HAP-1 (cell line): ENCODE measurements at places on chromosomes 3 and 15.

GRCh38 chr3:104526901-104527401 lies 839.8 kb upstream of the ALCAM start:
- DNase-seq = no peak

GRCh38 chr3:194757647-194758061 lies 72.0 kb downstream of the FAM43A start:
- no peak for DNase-seq

DNA sequence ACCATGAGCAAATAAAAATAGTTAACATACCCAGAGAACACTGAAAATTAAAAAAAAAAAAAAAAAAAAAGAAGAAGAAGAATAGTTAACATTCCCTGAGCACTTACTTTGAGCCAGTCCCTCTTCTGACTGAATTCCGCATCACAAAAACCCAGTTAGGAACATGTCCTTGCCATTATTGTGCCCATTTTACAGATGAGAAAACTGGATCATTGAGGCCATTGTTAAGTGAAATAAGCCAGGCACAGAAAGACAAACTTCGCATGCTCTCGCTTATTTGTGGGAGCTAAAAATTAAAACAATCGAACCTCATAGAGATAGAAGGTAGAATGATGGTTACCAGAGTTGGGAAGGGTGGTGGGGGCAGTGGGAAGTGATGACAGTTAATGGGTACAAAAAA lies 119.5 kb downstream of the FGF12 start:
- no peak for DNase-seq

DNA sequence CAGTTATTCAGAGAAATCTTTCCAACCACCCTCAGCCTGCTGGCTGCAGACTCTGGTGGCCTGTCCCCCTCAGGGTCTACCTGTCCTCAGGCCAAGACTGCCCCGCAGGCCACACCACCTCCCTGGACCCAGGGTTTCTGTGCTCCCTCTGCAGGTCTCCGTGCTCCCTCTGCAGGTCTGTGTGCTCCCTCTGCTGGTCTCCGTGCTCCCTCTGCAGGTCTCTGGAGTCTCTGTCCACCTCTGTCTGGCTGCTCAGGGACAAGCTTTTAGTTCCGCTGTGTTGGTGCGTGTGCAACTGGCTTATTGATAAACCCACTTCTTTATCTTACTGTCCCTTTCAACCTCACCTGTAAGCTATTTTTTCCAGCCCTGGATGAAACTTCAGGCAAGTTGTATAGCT lies 30.1 kb downstream of the BDH1 start:
- DNase-seq = no peak

DNA sequence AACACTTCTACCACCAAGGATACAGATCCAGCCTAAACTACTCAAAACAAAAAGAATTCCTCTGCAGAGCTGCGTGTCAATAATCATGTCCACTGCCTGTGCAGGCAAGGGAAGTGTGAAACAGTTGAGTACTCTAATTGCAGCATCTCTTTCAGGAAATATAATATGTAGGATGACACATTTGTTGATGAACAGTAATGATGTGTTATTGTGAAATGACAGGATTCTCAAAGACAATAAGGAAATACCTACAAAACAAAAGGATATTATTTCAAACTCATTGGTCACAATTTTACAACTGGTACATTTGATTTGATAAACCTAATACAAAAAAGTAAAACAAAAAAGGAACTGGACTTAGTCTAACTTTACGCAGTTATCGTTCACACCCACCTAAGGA lies 4.4 kb downstream of the SPG11 start:
- DNase-seq = no peak

GRCh38 chr3:114376516-114377185 lies 82.8 kb downstream of the TIGIT start:
- DNase-seq = no peak

GRCh38 chr3:155013427-155013826 lies 66.7 kb upstream of the MME start:
- no peak for DNase-seq

DNA sequence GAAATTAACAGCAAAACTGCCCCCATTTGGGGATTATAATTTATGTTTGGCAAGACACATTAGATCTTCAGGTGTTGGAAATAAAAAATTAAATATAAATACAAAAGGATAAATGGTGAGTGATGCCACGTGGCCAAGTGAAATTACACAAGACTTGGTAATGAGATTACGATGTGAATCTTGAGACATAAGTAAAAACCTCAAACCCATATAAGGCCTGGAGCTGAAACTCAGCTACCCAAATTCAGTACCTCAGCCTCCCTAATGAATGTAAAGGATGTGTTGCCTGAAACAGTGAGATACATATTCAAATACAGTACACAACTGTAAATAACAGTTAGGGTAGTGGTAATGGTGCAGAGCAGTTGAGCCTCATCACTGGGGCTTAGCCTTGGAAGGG lies 1146.6 kb downstream of the OTOL1 start:
- no peak for DNase-seq

GRCh38 chr15:33242165-33242564 lies 47.7 kb upstream of the FMN1 start:
- DNase-seq = no peak

DNA sequence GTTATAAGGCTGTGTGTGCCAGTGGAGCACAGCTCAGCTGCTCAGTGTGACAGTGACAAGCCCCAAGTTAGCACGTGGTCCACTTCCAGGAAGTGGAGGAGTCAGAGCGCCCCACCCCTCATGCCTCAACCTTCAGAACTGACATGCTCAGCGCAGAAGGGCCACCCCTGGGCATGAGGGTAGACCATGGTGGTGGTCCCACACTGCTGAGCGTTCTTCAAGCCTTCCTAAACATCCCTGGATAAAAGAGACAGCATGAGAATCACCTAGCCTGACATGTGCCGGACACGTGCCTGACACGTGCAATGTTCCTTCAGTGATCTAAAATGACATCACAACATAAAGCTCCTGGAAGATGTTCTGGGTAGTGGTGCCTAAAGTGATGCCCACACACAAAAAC lies 16.8 kb downstream of the ATP10A start:
- no peak for DNase-seq

DNA sequence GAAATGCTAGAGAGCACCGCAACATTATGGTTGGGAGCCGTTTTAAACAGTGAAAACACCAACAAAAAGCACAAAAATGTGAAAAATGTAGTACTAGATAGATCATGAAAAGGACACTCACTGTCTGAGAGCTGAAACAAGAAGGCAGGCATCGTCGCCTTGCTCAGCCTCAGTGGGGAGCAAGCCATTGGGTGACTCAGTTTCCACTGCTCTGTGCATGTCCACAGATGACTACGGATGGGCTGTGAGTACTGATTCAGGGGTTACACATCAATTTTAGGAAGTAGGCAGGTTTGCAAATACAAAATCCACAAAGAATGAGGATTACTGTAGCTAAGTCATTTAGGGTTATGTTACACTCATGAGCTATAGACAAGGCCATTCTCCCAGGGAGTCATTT lies 10.8 kb downstream of the NOX5 start:
- DNase-seq = no peak

DNA sequence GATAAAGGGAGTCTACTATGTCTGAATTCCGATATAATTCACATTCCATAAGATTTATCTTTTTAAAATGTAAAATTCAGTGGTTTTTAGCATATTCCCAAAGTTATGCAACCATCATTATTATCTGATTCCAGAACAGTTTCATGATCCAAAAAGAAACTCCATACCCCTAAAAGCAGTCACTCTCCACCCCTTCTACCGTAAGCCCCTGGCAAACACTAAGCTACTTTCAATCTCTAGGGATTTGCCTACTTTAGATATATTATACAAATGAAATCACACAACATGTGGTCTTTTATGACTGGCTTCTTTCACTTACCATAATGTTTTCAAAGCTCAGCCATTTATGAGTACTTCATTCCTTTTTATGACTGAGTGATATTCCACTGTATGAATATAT lies 65.6 kb downstream of the TMEM212 start:
- no peak for DNase-seq

GRCh38 chr15:70526221-70526973 lies 237.0 kb downstream of the UACA start:
- DNase-seq = peak; percentile 100

GRCh38 chr3:33911525-33912322 lies 113.3 kb downstream of the PDCD6IP start:
- DNase-seq = no peak

GRCh38 chr15:78097667-78098066 lies 5.3 kb downstream of the SH2D7 start:
- no peak for DNase-seq

DNA sequence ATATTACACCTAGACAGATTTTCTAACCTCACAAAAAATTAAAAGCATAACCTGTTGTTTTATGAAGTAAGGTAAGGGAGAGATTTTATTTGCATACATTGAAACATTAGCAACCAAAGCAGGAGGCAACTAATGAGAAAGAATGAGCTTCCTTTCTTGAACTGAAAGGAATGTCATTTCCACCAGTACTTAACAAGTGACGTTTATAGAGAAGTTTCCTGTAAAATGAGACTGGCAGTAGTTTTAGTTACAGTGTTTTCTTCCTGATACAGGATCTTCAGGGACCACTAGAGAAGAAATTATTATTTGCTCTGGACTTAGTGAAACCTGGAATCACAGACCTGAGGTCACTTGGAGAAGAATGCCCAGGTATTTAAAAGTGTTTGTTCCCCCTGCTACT lies 27.4 kb upstream of the FRMD5 start:
- no peak for DNase-seq

GRCh38 chr3:98807011-98807410 lies 43.9 kb downstream of the ST3GAL6 start:
- no peak for DNase-seq
